ENCODE measurements at places on chromosomes 6 and 20.
A peak's percentile ranks its signal among the peaks of the same experiment; 100 is the strongest.

DNA sequence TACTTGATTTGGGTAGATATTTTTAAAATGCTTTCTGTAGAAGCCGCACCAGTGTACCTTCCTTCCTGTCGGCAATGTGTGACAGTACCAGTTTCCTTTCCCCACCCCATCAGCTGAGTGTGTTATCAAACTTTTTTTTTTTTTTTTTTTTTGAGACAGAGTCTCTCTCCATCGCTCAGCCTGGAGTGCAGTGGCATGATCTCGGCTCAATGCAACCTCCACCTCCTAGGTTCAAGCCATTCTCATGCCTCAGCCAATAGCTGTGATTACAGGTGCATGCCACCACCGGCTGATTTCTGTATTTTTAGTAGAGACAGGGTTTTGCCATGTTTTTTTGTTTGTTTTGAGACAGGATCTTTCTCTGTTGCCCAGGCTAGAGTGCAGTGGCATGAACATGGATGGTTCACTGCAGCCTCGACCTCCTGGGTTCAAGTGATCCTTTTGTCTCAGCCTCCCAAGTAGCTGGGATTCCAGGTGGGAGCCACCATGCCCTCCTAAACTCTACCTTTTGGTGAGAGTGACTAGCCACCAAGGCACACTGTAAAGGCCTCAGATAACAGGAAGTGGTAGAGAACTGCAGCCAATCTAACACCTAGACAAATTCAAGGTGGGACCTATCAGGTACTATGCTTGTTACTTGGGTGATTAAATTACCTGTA, 26.5 kb upstream of the ZBTB22 start:
- no peak for DNase-seq

DNA sequence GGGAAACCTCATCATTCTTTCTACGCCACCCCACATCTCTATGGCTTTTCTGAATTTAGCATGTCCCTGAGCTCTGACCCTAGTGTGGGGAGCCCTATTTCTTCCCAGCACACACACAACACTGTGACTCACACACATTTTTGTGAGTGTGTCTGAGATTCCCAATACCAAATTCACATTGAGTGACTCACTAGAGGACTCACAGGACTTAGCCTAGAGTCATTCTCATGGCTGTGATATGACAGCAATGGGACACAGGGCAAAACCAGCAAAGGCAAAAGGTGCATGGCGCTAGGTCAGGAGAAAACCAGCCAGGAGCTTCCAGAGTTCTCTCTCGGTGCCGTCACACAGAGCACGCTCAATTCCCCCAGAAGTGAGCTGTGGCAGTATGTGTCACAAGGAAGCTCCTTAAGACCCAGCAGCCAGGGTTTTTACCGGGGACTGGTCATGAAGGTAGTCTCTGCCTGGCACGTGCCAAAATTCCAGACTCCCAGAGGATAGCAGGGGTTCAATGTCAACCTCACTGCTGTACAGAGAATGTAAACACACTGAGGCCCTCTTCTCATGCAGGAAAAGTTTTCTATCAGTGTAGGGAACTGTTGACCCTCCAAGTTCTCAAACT, 6.2 kb downstream of the CSTL1 start:
- DNase-seq, result peak; percentile 39

DNA sequence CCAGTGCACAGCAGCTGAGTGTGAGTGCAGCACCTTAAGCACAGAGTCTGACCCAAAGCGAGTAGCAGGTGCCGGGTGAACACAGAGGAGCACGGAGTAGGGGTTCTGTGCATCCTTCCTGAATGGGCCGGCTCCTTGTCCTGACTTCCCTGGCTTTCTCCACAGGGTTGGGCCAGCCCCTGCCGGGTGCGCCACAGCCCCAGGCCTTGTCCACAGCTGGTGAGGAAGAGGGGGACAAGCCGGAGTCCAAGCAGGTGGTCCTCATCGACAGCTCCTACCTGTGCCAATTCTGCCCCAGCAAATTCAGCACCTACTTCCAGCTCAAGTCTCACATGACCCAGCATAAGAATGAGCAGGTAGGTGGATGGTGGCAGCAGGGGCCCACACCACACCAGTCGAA, 34.9 kb downstream of the ZNF341 start:
- no peak for DNase-seq

- no peak for DNase-seq
These were observed 260.3 kb downstream of the LRFN2 start for GRCh38 chr6:40326714-40327421.

DNA sequence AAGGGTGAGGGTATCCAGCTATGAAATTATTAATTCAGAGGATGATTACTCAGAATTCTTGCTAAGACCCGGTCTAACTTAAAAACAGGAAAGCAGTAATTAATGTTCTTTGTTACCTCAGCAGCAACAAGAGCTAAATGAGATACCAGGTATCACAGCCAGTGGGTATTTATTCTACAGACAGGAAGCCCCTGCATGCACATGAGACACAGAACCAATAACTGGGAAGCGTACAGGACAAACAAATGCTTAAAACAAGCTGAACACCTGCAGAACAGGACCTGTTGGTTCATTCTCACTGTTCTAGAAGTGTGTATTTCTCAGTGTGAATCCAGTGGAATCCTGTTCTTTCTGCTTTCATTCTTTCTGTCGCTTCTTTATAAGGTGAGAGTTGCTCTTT, 30.9 kb downstream of the SCML4 start:
- no peak for DNase-seq

DNA sequence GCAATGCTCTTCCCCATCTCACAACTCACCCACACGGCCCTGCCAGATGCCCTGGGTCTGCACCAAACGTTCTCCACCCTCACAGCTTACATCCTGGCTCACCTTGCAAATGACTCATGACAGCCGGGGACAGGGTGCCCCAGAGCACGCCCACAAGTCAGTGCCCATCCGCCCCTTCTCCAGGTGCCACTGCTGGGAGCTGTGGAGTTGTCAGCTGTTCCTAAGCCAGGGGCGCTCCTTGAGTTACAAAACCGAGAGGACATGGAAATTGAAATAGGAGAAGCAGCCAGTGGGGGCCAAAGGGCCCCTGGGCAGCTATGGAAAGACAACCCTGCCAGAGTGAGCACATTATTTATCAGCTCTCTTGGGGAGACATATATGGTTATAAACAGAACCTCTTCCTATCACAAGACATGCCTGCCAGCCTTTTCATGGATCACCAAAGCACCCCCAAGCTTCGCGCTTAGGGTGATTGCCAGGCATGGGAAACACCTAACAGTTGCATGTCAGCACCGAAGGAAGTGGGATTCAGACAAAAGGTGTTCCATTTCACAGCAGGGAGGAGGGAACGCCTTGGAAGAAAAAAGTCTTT, 236.8 kb downstream of the LY86 start:
- DNase-seq, result no peak

- DNase-seq, result no peak
These were observed 73.6 kb upstream of the ADTRP start for GRCh38 chr6:11852061-11852651.

DNA sequence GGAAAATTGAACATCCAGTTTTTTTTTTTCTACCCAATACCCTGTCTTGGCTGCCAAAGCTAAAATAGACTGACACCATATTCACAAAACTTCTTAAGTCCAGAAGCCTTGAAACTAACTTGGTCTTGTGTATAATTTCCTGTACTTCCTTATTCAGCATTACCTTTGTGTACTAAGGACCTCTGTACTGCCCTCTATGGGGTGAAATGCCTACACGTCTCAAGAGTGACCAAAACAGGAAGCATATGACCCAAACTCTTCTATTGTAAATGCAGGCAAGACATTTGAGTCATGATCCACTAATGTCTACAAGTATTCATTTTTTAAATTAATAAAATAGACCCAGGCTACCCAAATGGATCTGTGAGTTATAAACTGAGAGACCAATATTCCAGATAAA, 50.4 kb downstream of the HMGCLL1 start:
- no peak for DNase-seq

- DNase-seq, result no peak
These were observed 75.5 kb downstream of the ZDHHC14 start for GRCh38 chr6:157456524-157456829.

GRCh38 chr6:168459572-168459971, 18.6 kb downstream of the SMOC2 start:
- no peak for DNase-seq

GRCh38 chr20:63567386-63568169, 6.5 kb downstream of the HELZ2 start:
- DNase-seq, result no peak

Data from SW 1271 (cell line).